ENCODE measurements at places on chromosomes 7 and 10. TPM values are rescaled to one million over a fixed set of nuclear protein-coding genes. Genes with fewer than 3 reads are reported as not detected.

Gene NPY4R2
- 0.52 TPM for total RNA-seq

Gene ZKSCAN5
- 8.9 TPM for total RNA-seq

Gene LRRC61
- 5.7 TPM for total RNA-seq

Gene GRID2IP
- total RNA-seq: not detected

Gene TM9SF3
- 70.5 TPM for total RNA-seq

Gene MYPN
- total RNA-seq: 57.4 TPM

Gene HABP2
- total RNA-seq: under 0.01 TPM

Gene STRIP2
- total RNA-seq: 5.2 TPM

Gene THAP5
- 12.0 TPM for total RNA-seq

Gene SAMD9
- 3.1 TPM for total RNA-seq

Gene TAS2R3
- 3.7 TPM for total RNA-seq

Data from skeletal muscle tissue (tissue), 5 donors.